B cell (primary cell): ENCODE measurements at places on chromosomes 5 and 9. TPM values are rescaled to one million over a fixed set of nuclear protein-coding genes. Genes with fewer than 3 reads are reported as not detected.

Gene GGTA1
- 0.20 TPM in 1 of 2 replicates, not detected in the other for polyA plus RNA-seq

DNA sequence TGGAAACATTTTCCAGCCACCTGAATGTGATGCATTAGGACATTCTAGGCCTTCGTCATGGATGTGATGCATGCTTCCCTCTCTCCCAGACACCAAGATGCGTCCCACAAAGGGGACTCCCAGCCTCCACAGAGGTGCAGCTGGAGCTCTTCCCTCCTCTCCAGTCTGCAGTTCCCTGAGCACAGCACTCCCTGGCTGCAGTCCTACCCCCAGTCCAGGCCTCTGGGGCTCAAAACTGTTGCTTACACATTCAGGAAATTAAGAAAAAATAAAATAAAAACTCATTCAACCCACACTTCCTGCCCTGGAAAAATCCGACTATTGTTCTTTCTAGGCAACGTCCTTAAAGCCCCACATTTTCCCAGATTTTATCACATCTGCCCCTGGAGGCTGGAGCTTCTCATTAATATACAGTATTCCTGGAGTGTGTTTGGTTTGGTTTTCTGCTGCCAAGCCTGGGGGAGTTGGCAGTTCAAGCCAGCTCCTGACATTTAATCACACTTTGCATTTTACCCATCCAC, 78.4 kb upstream of the ICE1 start:
- no peak for DNase-seq

Gene FRMD3
- polyA plus RNA-seq = 0.37 and 0.85 TPM in 2 replicates

DNA sequence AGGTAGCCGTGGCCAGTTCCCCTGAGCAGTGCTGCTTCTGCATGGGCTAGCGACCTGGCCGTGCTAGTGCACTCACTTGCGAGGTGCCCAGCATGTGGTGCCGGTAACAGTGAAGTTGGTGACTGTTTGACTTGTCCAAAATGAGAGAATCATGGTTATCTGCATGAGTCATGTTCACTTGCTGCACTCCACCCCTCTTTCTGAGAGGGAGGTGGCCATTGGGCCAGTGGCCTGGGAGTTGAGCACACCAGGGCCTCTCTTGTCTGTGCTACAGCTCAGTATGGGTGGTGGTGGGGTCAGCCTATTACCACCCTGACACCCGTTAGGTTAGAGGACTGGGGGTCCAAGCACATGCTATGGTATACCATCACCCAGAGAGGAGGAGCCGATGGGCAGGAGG, 55.4 kb upstream of the GARNL3 start:
- no peak for DNase-seq

- no peak for DNase-seq
These were observed 38.6 kb upstream of the TMOD1 start for GRCh38 chr9:97462914-97463313.

DNA sequence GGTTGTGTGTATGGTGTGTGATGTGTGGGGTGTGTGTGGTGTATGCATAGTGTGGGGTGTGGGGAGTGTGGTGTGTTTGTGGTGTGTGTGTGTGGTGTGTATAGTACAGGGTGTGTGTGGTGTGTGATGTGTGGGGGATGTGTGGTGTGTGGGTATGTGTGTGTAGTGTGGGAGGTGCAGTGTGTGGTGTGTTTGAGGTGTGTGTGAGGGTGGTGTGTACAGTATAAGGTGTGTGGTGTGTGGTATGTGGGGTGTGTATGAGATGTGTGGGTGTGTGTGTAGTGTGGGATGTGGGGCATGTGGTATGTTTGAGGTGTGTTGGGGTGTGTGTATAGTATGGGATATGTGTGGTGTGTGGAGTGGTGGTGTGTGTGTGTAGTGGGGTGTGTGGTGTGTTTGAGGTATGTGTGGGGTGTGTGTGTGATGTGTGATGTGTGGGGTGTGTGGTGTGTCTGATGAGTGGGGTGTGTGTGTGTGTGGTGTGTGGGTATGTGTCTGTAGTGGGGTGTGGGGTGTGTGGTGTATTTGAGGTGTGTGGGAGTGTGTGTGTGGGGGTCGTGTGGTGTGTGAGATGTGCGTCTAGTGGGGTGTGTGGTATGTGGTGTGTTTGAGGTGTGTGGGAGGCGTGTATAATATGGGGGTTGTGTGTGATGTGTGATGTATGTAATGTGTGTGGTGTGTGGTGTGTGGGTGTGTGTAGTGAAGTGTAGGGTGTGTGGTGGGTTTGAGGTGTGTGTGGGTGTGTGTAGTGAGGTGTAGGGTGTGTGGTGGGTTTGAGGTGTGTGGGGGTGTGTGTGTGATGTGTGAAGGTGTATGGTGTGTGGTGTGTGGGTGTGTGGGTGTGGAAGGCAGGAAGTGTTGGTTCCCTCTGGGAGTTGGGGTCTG, 8.6 kb downstream of the ECSCR start:
- no peak for DNase-seq

- DNase-seq = no peak
These were observed 756.1 kb downstream of the DNAH5 start for GRCh38 chr5:13188371-13188770.

DNA sequence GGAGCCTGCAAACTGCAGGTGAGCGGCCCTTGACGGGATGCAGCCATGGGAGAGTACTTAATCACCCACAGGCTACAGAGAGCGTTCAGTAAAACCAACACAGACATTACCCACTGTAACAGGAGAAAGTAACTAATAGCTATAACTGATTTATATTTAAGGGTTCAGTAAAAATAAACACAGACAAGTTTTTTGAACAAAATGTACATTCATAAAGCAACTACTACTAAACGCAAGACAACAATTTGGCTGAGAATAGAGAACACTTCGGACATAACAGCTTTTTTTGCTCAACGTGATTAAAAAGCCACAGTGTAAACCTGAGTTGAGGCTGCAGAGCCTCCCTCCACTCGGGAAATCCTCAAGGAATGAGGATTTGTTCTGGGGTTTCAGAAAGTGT, 61.7 kb downstream of the LIFR start:
- no peak for DNase-seq

GRCh38 chr5:140349244-140349643, 2.8 kb upstream of the HBEGF start:
- DNase-seq = no peak

DNA sequence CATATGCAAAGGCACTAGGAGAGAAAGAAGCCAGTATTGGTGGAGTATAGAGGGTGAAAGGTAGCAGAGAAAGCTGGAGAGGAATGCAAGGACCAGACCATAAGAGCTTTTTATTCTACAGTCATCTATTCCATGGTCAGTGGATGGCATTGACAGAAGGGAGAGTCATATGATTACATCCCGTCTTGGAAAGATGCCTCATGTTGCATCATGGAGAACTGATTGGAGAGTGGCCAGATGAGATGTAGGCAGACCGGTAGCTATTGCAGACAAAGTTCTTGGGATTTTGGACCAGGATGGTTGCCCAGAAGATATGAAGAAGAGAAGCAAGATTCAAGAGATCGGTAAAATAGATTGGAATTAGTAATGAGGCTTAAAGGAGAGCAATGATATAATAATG, 260.7 kb downstream of the CHSY3 start:
- no peak for DNase-seq

Gene IFNA21
- polyA plus RNA-seq = not detected in 2 replicates

- DNase-seq = no peak
These were observed 35.7 kb upstream of the MSX2 start for GRCh38 chr5:174688441-174689354.

DNA sequence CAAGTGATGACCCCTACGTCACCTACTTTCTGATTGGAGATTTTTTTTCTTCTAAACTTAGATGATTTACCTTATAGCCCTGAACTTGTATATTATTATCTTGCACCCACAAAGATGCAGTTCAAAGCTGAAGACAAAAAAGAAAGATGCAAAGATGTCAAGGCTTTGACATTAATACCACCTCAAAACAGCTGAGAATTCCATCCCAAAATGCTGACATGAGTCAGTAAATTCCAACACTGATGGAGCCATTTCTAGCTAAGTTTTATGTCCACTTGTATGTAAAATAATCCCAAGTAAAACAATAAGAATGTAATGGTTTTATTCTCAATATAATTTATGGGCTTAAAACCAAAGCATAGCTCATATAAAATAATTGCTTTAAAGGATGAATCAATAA, 91.5 kb upstream of the CDH9 start:
- no peak for DNase-seq

GRCh38 chr5:86999951-87000350, 267.7 kb upstream of the RASA1 start:
- no peak for DNase-seq

Gene PKD2L2
- 0.09 and 0.12 TPM in 2 replicates for polyA plus RNA-seq

Gene CD14
- polyA plus RNA-seq = 4.3 and 11.4 TPM in 2 replicates

- no peak for DNase-seq
These were observed 52.3 kb upstream of the MYOT start for GRCh38 chr5:137815202-137815990.

Gene CDH18
- polyA plus RNA-seq = not detected in 2 replicates

- no peak for DNase-seq
These were observed 467.3 kb upstream of the FTMT start for GRCh38 chr5:121384359-121384758.

Gene NEUROG1
- polyA plus RNA-seq = not detected in 2 replicates

GRCh38 chr5:60340965-60341471, 358.9 kb downstream of the DEPDC1B start:
- no peak for DNase-seq

GRCh38 chr5:78555870-78556269, 92.7 kb downstream of the LHFPL2 start:
- DNase-seq = peak; percentile 23

GRCh38 chr9:83630938-83631457, 8.1 kb downstream of the IDNK start:
- DNase-seq = no peak

DNA sequence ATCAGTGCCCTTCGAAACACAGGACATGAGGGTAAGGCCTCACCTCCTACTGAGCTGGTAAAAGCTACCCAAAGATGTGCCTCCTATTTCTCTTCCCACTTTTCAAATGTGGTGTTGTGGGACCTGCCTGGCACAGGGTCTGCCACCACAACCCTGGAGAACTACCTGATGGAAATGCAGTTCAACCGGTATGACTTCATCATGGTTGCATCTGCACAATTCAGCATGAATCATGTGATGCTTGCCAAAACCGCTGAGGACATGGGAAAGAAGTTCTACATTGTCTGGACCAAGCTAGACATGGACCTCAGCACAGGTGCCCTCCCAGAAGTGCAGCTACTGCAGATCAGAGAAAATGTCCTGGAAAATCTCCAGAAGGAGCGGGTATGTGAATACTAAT, 1.9 kb downstream of the IRGM start:
- no peak for DNase-seq

GRCh38 chr9:135906291-135907005, 898 bp downstream of the CAMSAP1 start:
- DNase-seq = peak; percentile 44

DNA sequence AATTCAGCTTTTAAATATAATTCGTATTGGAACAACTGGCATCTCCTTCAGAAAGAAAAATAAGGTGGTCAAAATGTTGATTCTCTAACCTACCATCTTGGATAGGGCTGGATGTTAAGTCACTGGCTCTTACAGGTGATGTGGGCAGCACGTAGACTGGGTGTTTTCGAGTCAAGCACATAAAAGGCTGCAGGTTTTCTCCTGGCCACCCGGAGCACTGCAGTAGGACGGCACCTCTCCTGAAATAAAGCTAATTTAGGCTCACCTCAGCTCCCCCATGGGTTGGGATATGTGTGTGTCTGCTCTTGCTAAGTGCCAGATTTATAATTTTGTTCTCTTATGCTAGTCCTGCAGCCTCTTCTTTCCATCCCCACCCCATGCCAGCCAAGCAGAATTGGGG, 80.3 kb downstream of the IQGAP2 start:
- DNase-seq = no peak

Gene HRH2
- polyA plus RNA-seq = 0.27 and 0.46 TPM in 2 replicates

Gene COL23A1
- 0.07 TPM in 1 of 2 replicates, not detected in the other for polyA plus RNA-seq

- no peak for DNase-seq
These were observed 90.5 kb upstream of the DNAH5 start for GRCh38 chr5:14034963-14035362.

GRCh38 chr5:179324760-179325295, 20.4 kb downstream of the ADAMTS2 start:
- no peak for DNase-seq

- no peak for DNase-seq
These were observed 9.6 kb downstream of the GMCL2 start for GRCh38 chr5:178177569-178177968.

Gene PURA
- 2.2 and 2.3 TPM in 2 replicates for polyA plus RNA-seq

Gene BICD2
- polyA plus RNA-seq = 15.1 and 33.2 TPM in 2 replicates

Gene CCDC192
- polyA plus RNA-seq = not detected in 2 replicates

Gene IL4
- polyA plus RNA-seq = not detected in 2 replicates

Gene PHF24
- not detected in 2 replicates for polyA plus RNA-seq

- DNase-seq = no peak
These were observed 178.8 kb downstream of the GAPVD1 start for GRCh38 chr9:125440411-125440810.

DNA sequence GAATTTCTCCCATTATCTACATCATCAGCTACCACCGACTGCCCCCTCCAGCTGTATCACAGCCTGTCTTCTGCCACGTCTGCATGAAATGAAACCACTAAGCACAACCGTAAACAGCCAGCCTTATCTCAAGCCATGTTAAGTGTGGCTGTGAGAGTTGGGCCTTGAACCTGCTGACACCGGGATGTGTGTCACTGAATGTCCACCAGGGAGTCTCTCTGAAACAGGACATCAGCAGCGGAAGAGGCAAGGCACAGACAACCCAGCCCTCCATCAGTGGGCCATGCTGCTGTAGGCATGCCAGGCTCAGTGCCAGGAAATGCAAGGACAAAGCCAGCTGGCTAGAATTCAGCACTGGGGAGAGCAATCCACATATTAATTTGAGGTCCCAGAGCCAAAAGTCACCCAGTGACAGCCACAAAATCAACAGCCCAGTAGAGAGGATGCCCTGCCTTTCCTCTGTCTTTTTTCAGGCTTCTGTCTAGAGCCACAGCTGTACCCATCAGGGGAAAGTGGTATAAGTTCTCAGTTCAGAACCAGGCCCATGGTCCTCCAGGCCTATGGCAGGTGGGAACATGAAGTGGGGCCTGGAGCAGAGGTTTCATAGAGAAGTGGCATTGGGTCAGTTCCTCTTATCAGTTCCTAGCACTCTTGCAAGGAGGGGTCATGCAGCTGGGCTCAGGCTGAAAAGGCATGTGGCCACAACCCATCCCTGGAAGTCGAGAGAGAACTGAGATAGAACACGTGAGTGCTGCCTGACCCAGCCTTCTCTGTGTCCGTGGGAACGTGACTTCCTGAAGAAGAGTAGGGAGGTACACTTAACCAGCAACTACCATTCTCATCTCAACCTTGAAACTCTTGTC, 199.4 kb downstream of the ESM1 start:
- peak; percentile 76 for DNase-seq

- no peak for DNase-seq
These were observed 369.0 kb downstream of the ACTL7B start for GRCh38 chr9:108486831-108487230.

DNA sequence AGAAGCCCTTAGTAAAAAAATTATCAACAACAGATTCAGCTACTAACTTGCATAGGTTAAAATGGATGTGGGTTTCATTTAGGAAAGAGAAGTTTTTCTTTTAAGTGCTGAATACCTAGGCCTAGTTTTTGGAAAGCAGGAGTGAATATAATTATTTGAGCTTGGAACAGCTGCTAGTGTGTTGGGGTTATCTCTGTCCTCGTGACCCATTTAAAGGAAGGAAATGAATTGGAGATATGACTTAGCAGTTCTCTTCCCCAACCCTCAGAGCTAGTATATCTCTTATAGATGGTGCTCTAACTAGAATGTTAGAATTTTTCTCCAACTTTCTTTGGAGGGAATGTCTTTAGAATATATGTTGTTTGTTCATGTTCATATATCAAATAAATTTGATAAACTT, 38.6 kb downstream of the ZNF366 start:
- no peak for DNase-seq
